ENCODE measurements at places on chromosomes 6 and 20. TPM values are rescaled to one million over a fixed set of nuclear protein-coding genes. Genes with fewer than 3 reads are reported as not detected.

Gene DNPH1
- total RNA-seq = 65.2 TPM

Gene BMP6
- total RNA-seq = 1.3 TPM

DNA sequence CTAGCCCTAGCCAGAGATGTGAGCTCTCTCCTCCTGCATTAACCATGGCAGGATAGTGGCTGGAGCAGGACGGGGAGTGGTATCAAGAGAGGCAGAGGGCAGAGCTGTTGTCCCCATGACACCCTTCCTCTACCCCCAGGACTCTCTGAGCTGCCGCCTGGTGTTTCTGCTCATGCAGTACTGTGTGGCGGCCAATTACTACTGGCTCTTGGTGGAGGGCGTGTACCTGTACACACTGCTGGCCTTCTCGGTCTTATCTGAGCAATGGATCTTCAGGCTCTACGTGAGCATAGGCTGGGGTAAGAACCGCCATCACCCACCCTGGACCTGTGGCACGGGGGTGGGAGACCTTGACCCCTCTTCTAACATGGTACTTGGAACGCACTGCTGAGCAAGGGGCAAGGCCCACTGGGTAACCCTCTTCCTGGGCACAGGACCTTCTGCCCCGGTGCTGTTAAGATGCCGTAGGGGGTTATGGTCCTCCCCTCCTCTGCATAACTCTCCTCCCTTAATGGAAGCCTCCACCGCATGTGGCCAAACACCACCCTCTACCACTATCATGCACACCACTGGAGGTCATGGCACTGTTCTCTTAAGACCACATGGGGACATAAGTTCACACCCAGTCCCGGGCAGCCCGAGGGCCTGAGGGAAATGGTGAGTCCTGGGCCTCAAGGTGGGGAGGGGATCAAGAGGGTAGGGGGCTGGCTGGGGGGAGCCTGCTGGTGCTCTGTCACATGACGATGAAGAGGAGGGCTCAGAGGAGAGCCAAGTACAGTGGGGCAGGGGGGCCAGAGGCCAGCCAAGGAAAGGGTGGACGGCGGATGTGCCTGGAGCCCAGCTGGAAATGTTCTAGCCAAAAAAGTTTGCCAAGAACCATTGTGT, 25.1 kb downstream of the GLP1R start:
- DNase-seq = no peak

Gene SIGLEC1
- 0.08 TPM for total RNA-seq

DNA sequence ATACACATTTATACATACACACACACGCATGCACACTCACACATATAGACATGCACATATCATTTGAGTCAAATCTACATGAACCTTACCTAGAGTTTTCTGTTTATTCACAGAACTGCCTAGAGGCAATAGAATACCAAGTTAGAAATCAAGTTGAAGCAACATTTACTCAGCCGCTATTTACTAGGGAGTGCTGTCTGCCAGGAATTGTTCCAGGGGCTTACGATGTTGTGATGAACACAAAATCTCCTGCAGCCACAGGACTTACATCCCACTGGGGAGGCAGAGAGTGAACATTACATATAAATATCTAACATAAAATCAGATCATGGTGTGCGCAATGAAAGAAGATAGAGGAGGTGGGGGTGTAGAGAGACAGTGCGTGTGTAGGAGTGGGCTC, 80.4 kb downstream of the GCLC start:
- no peak for DNase-seq

DNA sequence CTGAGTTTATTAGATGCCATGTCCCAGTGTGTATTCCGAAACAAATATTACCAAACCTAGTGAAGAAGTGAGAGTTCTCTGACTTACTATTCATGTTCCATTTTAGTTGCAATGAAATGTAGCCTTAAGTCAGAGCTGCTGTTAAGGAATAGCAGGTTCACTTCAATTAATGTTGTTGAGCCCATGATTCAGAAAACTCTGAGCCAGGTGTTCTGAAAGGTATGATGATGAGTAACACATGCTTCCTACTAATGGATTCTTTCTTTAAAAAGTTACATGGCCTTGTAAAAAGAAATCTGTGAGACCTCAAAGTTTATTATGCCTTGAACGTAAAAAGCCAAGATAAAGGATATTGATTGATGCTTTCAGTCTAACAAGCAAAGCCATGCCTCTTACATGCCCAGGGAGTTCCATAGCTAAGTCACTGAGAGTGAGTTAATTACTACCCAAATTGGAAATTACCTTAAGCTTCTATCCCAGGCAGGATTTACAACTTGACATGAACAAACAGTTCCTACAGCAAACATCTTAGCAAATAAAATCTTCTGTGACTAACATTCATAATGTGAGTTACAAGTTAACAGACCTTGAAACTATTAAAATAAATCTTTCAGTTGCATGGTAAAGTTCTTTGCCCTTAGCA, 122.9 kb downstream of the AKAP7 start:
- DNase-seq = no peak

Gene ZBTB24
- total RNA-seq = 4.3 TPM

Gene SIRPB1
- total RNA-seq = not detected

DNA sequence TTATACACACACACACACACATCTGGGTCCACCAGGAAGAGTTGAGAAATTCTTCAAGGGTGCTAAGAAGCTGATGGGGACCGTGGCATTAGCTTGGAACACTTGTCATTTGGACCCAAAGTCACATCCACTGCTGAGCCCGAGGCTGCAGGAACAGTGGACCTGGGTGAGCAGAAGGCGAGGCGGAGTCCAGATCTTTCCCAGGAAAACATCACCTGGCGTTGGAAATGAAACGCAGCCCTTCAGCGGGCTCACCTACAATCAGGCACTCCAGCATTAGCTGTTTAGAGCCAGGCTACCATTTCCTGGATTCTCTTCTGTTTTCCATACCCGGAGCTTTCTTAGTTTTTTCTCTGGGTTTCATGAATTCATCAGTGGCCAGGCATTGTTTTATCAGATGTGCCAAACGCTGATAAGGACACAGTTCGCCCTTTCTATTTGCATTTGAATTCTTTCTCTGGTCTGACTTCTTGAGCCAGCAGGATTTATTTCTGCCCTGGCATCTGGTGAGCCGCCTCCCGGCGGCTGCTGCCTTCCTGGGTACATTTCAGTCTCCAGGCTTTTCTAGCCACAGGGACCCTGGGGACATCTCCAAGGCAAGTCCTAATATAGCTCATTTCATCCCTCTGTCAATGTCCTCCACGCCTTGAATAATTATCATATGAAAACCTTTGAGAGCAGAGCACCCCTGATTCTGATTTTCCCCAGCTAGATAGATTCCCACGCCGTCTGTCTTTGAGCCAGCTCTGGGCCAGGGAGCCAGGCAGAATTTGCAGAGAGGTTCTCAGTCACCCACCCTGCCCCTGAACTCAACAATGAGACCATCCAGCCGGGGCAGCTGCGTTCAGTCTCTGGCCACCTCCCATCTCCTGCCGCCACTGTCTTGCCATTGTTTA, 170.9 kb downstream of the TTLL2 start:
- no peak for DNase-seq
